ENCODE measurements at places on chromosomes 5 and 9.

DNA sequence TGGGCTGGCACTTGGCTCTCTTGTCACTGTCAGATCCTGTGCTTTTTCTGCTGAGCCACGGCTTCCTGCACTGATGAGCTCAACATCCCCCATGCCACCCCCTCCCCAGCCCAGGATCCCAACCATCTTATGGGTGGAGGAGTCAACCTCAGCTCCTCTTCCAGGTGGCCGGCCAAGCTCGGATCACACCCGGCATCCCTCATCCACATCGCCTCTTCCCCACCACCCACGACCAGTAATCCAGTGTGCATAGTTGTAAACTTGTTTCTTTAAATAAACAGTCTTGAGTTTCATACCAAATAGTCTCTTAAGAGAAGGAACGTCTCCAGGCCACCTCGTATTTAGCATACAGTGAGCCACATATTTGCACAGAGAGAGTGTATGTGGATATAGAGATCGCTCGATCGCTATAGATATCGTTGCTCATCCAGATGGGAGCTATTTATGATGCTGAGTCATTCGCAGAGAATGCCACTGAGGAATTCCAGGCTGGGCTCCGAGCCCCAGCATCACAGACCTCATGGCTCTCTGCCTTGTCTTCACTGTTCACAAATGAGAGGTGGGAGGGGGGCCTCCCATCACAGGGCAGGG is 61.8 kb upstream of the CPLX2 start:
- no peak for DNase-seq

GRCh38 chr5:131521252-131521651 is 113.8 kb downstream of the RAPGEF6 start:
- no peak for DNase-seq

DNA sequence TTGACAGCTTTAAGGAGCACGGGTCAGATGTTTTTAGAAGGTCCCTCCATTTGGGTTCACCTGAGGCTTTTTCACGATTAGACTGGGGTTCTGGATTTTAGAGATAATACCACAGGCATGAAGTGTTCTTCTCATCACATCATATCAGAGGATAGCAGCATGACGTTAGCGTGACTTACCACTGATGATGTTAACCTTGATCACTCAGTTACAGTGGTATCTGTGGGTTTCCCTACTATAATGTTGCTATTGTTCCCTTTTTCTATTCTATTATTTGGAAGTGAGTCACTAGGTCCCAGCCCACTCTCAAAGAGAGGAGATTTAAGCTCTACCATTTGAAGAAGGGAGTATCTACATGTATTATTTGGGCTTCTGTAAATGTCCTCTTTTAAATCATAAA is 300.0 kb downstream of the MAST4 start:
- no peak for DNase-seq

DNA sequence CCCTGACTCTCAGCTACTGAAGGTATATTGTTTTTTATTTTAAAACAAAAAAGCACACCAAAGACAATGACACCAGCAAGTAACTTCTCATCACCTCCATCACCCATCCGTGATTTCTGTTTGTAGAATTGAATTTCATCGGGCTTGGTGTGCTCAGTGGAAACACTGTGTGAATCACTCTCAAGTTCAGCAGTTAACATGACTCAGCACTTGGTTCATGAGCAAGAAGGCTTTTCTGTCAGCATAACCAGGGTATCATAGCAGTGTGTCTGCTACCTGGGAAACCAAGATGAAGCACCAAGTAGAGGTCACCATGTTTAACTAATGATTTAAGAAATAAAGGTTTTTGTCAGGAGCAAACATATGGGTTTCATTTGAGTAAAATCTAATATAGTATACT is 123.7 kb downstream of the INSYN2B start:
- DNase-seq: no peak

DNA sequence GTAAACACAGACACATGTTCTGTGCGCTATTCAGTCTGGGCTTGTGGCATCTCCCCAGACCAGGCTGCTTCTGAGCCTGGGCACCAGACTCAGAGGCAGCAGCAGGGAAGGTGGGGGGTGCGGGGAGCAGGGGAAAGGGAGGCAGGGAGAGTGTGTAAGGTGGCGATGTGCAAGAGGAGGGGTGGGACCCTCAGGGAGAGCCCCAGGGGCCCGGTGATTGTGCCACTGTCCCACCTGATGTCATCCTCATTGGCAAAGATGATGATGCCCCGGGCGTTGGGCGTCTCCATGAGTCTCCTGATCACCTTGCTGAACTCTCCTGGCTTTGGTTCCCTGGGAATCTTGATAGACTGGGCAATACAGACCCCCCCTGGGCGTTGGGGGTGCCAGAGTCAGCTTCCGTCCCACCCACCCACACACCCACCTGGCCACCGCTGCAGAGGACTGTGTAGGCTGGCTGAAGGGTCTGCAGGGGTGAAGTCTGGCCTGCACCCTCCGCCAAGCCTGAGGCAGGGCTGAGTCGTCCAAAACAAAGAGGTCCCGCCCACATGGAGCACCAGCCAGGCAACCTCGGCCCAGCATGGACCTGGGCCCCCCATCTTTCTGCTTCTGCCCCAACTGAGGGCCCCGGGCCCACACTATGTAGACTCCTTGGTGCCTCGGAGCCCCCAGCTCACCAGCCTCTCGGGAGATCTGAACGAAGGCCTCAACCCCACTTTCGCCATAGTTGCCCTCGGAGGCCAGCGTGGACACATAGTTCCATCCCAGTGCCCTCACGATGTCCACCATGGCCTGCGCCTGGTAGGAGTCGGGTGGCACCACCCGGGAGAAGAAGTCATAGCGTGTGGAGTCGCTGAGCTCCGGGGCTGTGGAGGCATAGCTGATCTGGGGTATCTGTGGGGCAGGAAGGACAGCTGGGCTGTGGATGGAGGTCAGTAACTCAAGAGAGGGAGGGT is 3.7 kb downstream of the GRM6 start:
- DNase-seq: no peak

- DNase-seq: no peak
Observed at GRCh38 chr5:72472666-72473422, 34.4 kb downstream of the ZNF366 start.

DNA sequence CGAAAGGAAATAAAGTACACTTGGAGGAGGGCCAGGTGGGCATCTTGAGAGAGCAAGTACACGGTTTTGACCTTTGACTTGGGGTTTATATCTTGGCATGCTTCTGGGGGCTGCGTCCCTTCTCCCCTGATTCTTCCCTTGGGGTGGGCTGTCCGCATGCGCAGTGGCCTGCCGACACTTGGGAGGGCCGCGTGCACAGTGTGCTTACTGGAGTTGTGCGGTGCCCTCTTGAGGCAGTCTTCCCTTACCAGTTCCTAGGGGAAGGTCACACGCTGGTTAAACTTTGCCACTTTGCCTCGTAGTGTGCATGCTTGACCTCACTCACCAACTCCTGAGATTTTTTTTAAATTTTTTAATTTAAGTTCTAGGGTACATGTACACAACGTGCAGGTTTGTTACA is 4.3 kb upstream of the CLPTM1L start:
- no peak for DNase-seq

All from stimulated activated CD4-positive, alpha-beta T cell treated with anti-CD3 and anti-CD28 coated beads, Interleukin-12 subunit alpha, Interleukin-12 subunit beta, amount 100 ng/mL, for 24 hours (primary cell).